ENCODE measurements at places on chromosomes 1 and 21.

- DNase-seq: no peak
These were observed 33.7 kb upstream of the IFI44L start for GRCh38 chr1:78586572-78586971.

GRCh38 chr1:50097021-50097679, 11.6 kb upstream of the ELAVL4 start:
- DNase-seq: no peak

GRCh38 chr1:54668567-54668966, 27.0 kb downstream of the MROH7 start:
- no peak for DNase-seq

DNA sequence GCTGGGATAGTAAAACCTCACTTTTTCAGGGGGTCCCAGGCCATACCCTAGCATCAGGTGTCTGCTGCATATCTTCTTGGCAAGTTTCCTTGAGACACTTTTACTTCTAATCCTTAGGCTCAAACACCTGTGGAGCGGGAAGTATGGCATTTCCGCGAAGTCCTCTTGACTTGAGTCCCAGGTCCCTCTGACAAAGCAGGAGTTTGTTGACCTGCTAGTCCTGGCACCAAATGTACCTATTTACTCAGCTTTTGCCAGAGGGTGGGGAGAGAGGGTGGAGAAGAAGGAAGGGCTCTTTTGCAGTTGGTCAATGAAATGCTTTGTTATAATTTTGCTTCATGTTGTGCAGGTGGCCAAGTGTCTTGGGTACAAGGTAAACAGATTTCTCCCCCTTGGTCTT, 59.7 kb downstream of the CLIC6 start:
- DNase-seq: peak; percentile 58

- no peak for DNase-seq
These were observed 37.3 kb upstream of the MORC3 start for GRCh38 chr21:36282568-36283230.

- DNase-seq: peak; percentile 65
These were observed 28.6 kb upstream of the LRRC3 start for GRCh38 chr21:44426663-44427191.

DNA sequence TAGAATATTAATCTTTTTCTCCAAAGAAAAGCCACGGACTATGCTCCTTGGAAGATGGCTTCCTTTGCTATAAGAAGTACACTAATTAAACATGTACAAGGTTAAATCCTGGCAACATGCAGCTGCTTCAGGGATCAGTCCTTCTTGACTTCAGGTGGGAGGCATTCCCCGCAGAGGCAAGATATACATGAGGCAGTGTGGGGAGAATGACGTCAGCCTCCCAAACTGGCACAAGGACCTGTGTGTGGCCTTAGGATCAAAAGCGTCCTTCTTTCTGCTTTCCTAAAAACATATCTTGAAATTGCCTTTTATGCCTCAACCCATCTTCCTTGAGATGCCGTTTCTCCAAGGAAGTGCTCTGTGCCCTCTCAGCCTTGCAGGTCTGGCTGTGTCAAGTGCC, 90.3 kb downstream of the WLS start:
- DNase-seq: no peak

- no peak for DNase-seq
These were observed 44.2 kb downstream of the OSBPL9 start for GRCh38 chr1:51661081-51661518.

- DNase-seq: no peak
These were observed 34.6 kb downstream of the EIF2D start for GRCh38 chr1:206577626-206578025.

GRCh38 chr1:181341026-181341632, 142.2 kb upstream of the CACNA1E start:
- DNase-seq: no peak

- no peak for DNase-seq
These were observed 10.7 kb downstream of the PSRC1 start for GRCh38 chr1:109272021-109272799.

- no peak for DNase-seq
These were observed 11.6 kb downstream of the ADAM30 start for GRCh38 chr1:119884711-119885110.

GRCh38 chr1:2300004-2300771, 72.1 kb downstream of the SKI start:
- no peak for DNase-seq

DNA sequence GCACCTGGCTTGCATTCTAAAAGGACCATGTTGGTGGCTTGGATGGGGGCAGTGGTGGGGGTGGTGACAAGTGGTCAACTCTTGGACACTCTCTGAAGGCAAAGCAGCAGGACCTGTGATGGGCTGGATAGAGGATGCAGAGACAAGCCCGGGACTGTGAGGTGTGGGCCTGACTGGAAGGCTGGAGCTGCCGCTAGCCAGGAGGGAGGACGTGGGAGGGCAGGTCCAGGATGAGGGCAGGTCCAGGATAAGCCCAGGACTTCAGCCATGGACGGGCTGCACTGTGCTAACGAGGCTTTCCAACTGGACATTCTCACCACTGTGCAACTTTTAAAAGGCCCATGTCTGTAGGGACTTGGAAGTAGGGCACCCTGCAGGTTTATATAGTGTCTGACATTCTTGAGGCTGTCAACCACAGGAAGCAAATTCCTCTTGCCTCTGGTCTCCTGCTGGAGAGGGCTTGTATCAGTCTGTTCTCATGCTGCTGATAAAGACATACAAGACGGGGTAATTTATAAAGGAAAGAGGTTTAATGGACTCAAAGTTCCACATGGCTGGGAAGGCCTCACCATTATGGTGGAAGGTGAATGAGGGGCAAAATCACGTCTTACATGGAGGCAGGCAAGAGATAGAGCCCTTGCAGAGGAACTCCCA, 8.3 kb upstream of the C1orf167 start:
- no peak for DNase-seq

DNA sequence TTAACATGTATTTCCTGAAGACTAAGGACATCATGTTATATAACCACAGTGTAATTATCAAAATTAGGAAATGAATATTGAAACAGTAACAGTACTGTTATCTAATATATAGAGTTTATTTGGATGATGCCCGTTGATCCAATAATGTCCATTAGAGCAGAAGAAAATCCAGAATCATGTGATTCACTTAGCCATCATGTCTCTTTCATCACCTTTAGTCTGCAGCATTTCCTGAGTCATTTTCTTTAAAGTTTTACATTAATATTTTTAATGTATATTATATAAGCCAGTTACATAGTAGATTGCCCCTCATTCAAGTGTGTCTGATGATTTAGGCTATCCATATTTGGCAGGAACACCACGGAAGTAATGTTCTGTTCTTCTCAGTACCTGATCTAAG, 28.9 kb downstream of the MPZL1 start:
- no peak for DNase-seq

GRCh38 chr1:32413507-32414185, 19.4 kb upstream of the BSDC1 start:
- DNase-seq: no peak

DNA sequence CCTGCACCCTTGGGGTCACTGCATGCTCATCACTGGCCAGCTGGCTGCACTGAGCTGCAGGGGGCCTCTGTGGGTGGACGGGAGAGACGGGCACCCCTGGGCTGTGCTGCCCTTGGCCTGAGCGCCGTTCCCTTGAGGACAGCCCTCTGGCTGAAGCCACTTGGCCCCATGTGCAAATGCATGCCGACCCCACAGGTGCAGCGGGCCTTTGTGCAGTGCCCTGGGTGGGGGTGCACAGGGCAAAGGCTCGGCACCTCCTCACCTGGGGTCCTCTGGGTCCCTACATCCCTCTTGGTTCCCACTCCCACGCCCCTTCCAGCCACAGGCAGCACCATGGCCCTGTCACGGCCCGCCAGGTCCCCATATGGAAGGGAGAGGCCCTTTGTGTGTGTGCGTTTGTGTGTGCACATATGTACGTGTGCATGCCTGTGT, 41.3 kb downstream of the COQ8A start:
- no peak for DNase-seq

DNA sequence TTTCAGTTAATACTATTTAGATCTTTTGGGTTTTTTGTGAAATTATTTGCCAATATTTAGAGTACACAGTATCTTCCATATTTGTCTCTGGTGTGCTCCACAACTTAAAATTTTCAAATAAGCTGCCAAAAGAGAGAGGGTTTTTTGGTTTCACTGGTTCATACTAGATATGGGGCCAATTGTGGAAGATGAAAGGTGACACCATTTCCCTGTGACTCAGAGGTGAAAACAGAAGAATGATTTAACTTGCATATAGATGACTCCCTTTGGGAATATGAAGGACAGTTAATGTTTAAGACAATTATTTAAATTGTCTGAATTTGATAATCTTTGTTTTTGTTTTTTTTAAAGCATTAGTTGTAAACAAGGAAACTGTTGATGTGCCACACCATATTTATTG, 37.5 kb downstream of the IVNS1ABP start:
- DNase-seq: no peak

GRCh38 chr1:234954613-234955012, 174.0 kb downstream of the TOMM20 start:
- DNase-seq: no peak

DNA sequence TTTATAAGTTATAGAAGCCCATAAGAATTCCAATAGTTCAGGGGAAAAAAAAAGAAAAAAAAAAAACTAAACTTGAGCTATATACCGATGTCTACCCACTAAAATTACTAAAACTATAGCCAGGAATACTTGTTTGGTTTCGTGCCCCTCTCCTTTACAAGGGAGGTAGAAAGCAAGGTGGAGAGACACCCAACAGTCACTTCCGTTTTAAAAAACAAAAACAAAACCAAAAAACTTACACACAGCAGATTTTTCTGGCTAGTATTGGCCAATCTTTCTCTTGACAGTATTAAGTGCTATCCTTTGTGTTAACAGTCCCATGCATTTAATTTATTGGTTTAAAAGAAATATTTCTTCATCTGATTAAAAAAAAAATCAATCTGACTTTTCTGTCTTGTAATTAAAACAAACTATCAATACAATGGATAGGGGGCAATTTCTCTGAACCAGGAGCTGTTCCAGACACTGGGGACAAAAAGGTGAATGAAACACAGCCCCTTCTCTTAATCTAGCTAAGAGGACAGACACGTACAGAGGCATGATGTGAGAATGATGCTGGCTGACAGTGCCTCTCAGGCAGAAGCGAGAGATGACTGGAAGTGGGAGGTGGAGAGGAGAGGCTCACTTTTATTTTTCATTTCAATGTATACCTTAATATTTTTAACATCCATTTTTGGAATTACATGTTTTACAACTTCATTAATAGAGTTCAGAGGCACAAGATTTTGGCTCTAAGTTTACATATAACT, 214.8 kb downstream of the RERE start:
- DNase-seq: no peak

GRCh38 chr1:27543284-27543683, 53.3 kb upstream of the WASF2 start:
- no peak for DNase-seq

DNA sequence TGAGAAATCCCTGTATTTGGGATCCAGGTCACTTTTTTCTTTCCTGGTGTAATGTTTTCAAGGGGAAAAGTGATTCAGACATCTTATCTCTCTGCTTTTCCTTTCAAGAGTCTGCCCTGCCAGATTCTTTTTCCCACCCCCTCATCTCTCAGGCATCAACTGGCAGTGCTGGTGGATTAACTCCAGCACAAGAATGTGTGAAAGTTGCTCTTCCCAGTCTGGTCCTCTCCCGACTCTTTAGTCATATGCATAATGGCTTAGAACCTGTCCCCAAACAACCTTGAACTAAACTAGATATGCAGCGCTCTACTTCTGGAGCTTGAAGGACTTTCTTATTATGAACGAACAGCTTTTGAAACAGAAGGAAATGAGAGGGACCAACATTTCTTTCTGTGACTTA, 88.5 kb downstream of the SLC44A5 start:
- DNase-seq: no peak

DNA sequence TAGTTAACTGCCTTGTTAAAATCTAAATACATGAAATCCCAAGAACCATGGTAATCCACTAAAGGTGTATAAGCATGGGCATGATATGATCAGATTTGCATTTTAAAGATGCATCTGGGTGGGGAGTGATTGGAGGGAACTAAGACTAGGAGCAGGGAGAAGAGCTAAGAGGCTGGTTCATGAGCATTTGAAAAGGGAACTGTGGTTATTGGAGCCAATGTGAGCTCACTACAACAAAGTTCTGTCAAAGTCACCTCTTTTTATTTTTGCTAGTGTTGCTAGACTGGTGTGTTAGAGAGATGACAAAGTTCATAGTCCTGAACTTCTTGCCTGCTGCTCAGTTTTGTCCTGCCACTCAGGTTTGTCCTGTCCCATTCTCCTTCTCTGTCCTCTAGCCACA, 67.1 kb upstream of the LRRC8D start:
- DNase-seq: no peak

- DNase-seq: no peak
These were observed 69.7 kb downstream of the ST6GALNAC3 start for GRCh38 chr1:76144247-76144646.

DNA sequence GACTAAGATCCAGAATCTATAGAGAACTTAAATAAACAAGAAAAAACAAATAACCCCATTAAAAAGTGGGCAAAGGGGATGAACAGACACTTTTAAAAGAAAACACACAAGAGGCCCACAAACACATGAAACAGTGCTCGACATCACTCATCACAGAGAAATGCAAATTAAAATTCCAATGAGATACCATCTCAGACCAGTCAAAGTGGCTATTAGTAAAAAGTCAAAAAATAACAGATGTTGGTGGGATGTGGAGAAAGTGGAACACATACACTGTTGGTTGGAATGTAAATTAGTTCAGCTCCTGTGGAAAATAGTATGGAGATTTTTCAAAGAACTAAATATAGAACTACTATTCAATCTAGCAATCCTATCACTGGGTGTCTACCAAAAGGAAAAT, 143.1 kb downstream of the IFI44 start:
- no peak for DNase-seq

DNA sequence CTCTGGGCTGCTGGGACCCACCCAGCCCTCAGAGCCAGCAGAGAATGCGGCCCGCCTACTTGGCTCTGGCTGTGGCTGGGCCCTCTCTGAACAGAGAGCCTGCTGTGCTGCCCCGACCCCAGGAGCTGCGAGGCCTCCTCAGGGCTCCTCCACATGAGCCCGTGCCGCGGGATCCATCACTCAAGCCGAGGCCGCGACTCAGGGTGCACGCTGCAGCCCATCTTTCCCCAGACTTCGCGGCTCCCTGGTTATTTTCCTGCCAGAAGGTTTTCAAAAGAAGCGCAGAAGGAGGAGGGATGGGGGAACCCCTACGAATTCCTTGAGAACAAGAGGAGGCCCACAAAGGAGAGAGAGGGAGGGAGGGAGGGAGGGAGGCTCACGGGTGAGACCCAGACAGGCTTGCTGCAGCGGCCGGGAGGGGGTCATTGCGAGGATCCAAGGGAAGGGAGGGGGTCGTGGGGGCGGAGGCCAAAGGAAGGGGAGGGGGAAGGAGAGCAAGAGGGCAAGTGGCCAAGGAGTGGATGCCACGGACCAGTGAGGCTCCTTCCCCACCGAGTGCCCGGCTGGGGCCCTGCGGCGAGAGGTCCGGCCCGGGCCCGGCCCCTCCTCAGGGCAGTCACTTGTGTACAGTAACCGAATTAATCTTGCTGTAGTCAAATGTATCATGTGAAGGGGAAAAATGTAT, 146.8 kb downstream of the CASZ1 start:
- no peak for DNase-seq

DNA sequence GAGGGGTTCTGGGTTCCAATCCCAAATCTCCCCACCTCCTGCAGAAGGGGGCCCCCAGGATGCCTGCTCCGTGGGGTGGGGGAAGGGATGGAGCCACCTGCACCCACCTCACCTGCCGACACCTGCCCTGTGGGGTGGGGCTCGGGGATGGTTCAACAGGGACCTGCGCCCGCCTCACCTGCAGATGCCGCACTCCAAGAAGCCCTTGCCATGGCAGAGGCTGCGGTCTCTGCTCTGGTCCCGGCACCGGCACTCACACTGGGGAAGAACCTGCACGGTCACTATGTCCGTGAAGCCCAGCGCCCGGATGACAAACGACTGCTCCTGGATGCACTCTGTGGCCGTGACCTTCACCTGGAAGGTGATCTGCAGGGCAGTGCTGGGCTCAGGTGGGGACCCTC, 18.1 kb upstream of the PTTG1IP start:
- DNase-seq: no peak

All from left lung (tissue), 14 donors.